Calu3 (cell line): ENCODE measurements at places on chromosomes 2 and 18. TPM values are rescaled to one million over a fixed set of nuclear protein-coding genes. Genes with fewer than 3 reads are reported as not detected.

GRCh38 chr18:73724958-73725357 is 422.7 kb downstream of the FBXO15 start:
- DNase-seq, result no peak
- no peak overlapping the region for H3K27ac ChIP-seq
- H3K4me3 ChIP-seq, result no peak overlapping the region
- H3K27me3 ChIP-seq, result no peaks in the 10 kb centered on the region
- peaks cover 3% of the 10 kb centered on the region for H3K4me1 ChIP-seq

DNA sequence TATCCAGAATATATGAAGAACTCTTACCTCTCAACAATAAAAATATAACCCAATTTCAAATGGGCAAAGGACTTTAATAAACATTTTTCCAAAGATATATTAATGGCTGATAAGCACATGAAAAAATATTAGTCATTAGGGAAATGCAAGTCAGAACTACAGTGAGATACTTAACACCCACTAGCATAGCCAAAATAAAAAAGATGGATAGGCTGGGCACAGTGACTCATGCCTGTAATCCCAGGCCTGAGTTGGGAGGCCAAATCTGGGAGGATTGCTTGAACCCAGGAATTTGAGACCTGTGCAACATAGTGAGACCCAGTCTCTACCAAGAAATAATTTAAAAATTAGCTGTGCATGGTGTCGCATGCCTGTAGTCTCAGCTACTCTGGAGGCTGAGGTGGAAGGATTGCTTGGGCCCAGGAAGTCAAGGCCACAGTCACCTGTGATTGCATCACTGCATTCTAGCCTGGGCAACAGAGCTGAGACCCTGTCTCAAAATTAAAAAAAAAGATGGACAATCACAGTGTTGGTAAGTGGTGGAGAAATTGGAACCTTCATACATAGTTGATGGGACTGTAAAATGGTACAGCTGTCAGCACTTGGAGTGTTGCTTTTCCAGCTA is 25.1 kb downstream of the MARCHF7 start:
- H3K4me1 ChIP-seq, result no peaks in the 10 kb centered on the region
- H3K27ac ChIP-seq, result no peak overlapping the region
- H3K36me3 ChIP-seq, result peaks cover 47% of the 10 kb centered on the region
- no peak for DNase-seq

DNA sequence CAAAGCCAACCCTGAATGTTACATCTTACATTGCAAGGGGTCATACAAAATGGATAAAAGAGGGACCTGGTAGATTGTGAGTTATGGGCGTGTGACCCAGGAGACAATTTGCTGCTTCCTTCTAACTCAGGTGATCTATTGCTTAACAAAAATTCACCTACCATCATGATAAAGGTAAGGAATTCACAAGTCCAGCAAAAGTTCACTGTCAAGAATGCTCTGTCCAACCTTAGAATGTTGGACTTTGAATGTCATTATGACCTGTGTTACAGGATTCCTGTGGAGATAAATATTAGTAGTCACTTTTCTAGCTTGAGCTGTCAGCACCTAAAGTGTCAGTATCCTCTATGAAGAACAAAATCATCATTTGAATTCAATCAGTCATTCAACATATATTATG is 7.9 kb upstream of the KLF7 start:
- no peaks in the 10 kb centered on the region for H3K36me3 ChIP-seq
- H3K4me3 ChIP-seq, result no peak overlapping the region
- H3K27me3 ChIP-seq, result no peaks in the 10 kb centered on the region
- H3K27ac ChIP-seq, result no peak overlapping the region

DNA sequence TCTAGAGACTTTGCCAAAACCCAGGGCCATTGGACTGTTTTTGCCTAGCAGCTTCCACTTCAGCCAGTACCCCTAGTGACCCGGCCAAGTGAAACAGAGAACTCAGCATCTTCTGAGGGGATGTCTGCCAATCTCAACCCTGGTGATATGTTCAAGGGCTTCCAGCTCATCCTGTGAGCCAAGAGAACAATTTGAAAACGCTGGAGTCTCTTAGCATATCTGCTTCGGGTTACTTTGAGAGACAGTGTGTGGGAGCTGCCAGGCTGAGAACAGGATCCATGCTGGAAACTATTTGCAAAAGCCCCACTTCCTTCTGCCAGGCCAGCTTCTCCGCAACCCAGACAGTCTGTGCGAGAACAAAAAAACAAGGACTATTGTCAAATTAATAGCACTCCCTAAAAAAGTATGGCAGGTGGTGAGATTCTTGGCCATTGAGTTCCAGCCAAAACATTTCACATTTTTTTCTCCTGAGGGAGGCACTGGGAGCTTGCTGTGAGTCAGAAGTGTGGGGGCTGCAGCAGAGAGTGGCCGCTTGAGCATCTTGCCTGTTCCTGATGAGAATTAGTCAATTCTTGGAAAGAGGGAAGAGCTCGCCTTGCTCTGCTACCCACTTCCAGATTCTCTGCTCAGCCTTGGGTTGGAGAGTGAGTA is 395.6 kb upstream of the TRIB2 start:
- H3K4me1 ChIP-seq, result no peaks in the 10 kb centered on the region
- no peak for DNase-seq
- no peaks in the 10 kb centered on the region for H3K36me3 ChIP-seq
- no peaks in the 10 kb centered on the region for H3K27me3 ChIP-seq
- H3K4me3 ChIP-seq, result no peak overlapping the region

- H3K36me3 ChIP-seq, result no peaks in the 10 kb centered on the region
- peaks cover 15% of the 10 kb centered on the region for H3K4me1 ChIP-seq
- no peak for DNase-seq
These were observed 37.2 kb downstream of the DRC1 start for GRCh38 chr2:26438926-26439325.

The NDC80 gene
- total RNA-seq, result 49.5 and 56.0 TPM in 2 replicates

The G6PC2 gene
- total RNA-seq, result not detected in 2 replicates
